ENCODE measurements at places on chromosomes 7 and 10.

- no peak for DNase-seq
Measured at GRCh38 chr7:98213888-98214810, 2.9 kb downstream of the BHLHA15 start.

- DNase-seq: no peak
Measured at GRCh38 chr10:103877861-103878260, 22.5 kb upstream of the SH3PXD2A start.

DNA sequence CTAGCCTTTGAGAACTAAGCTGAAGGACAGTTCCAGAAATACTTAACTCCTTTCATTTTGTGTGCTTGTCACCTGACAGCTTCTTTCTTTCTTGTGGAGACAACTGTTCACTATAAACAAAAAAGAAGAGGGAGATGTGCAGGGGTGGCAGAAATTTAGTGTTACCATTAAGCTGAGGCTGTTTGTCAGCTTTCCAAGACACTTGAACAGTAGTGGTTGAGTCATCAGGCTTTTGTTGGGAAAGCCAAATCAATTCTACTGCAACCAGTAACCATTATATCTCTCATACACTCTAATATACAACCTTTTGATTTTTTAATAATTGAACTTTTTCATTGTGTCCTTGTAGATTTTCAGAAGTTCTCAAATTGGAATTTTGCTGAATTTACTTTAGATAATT is 75.3 kb downstream of the POLL start:
- DNase-seq: peak; percentile 18

DNA sequence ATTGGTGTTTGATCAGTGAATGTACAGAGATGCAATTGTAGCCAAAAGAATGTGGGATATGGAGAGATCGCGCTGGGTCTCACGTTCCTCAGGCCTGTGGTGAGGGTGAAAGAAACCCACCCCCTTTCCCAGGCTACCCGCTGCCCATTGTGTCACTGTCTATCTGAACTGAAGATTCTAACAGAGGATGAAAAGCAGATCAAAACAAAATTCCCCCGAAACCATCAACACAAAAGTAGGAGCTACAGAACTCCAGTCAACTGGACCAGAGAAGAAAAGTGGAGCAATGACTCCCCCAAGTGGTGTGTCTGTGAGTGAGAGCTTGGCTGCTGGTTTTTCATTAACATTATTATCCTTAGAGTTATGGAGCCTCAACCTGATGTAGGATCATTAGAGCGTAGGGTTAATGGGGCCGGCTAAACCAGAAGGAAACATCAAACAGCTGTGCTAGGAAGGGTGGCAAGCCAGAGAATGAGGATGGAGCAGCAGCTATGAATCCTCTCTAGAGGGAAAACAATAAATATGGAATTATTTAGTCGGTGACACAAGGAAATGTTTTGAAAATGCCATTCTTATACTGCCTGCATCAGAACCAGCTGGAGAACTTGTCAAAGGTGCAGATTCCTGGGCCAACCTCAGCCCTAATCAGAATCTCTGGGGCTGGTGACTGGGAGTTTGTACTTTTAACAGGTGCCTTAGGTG is 38.3 kb downstream of the AKR1B1 start:
- peak; percentile 88 for DNase-seq

DNA sequence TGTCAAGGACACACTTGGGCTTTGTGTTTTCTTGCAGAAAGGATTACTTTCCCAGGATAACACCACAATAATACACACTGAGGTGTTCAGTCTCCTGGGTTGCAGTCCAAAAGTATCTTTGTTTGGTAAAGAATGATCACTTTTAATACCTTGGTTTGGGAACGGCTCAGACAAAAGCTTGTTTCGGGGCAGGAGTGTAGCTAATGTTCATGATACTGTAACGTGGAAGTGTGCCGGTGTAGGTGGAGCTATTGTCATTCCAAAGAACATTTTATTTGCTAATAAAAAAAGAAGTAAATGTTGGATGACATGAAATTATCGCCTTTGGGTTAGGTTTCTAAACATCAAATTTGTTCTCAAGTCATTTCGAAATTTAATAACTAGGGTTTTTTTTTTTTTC is 1.2 kb downstream of the EIF4H start:
- DNase-seq: peak; percentile 40

- DNase-seq: no peak
Measured at GRCh38 chr10:103733045-103733419, 122.3 kb downstream of the SH3PXD2A start.

DNA sequence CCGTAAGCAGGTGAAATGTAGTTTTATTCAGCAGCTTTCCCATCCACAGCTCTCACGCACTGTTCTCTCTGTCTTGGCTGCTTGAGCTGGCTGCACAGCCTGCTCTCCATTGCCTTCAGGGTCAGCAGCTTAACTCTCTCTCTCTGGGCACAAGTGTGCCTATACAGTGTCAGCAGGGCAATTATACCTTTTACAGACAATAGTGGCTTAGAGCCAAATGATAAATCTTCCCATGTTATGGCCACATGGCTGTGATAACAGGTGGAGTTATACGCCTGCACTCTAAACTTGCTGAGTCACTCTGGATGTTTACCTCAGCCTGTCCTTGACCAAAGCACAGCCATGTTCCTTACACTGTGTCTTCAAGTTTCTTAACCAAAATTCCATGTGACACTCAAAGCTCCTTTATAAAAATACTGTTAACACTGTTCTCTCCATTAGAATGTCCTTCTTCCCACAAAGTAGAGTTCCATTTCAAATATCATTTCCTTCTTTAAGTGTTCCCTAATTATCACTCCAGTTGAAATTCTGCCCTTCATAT is 6.1 kb downstream of the RNF133 start:
- DNase-seq: no peak

GRCh38 chr10:91589015-91589657 is 43.7 kb downstream of the PPP1R3C start:
- DNase-seq: peak; percentile 67

DNA sequence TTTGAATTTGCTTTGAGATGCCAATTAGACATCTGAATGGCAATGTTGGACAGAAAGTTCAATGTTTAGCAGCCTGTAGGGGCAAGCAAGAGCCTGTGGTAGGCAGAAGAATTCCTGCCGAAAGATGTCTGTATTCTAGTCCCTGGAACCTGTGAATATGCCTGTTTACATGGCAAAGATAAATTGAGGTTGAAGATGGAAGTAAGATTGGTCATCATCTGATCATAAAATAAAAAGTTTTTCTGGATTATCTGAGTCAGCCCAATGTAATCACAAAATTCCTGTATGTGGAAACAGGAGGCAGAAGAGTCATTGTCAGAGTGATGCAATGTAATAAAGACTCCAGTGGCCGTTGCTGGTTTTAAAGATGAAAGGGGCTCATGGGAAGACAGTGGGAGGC is 430.5 kb downstream of the MDFIC start:
- peak; percentile 68 for DNase-seq

GRCh38 chr10:50636618-50637579 is 13.1 kb upstream of the SGMS1 start:
- DNase-seq: no peak

DNA sequence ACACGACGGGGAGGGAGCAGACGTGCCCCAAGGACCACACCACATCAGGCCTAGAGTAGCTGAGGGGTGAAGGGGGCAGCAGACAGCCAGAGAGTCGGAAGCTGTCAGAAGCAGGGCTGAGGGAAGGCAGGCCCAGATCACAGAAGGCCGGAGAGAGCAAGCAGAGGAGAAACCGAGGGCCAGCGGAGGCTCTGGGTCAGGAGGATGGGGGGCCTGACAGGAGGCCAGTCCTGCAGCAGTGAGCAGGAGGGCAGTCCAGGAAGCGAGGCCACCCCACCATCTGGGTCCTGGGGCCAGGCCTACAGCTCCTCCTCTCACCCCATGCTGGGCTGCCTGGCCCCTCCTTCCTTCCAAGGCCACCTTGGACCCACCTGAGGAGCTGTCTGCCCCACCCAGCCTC is 20.3 kb downstream of the SLIT1 start:
- DNase-seq: no peak

GRCh38 chr7:25968205-25968993 is 183.6 kb upstream of the NFE2L3 start:
- DNase-seq: no peak

GRCh38 chr10:52437205-52437646 is 123.1 kb downstream of the DKK1 start:
- DNase-seq: no peak

DNA sequence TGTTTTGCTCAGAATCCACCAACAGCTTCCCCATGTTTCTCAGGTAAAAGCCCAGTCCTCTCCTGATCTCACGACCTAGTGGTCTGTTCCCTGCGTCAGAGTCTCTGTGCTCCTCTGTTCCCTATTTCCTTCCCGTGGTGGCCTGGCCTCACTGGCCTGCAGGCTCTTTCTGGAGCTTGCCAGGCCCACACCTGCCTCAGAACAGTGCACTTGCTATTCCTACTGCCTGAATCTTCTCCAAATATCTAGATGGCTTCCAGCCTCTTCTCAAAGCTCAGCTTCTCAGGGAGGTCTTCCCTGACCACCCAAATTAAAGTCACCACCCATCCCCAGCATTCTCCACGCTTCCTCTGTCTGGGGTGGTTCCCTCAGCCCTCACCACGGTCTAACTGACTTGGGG is 165.3 kb downstream of the USP6NL start:
- no peak for DNase-seq

GRCh38 chr10:131452926-131453720 is 141.6 kb upstream of the TCERG1L start:
- no peak for DNase-seq

DNA sequence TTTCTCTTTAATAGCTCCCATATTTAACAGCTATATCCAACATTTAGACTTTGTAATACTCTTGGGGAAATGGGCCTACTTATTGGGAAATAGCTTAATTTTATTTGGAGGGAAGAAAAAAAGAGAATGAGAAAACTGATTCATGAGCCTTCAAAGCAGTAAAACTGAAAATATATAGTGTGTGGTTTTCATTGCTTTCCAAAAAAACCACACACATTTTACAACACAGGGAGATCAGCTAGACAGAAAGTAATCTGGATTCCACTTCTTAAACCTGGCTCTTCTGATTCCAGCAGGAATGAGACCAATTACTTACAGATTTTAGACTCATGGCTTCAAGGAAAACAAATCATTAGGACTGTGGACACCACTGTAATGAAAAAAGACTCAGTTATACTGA is 48.7 kb downstream of the CH25H start:
- DNase-seq: peak; percentile 48

DNA sequence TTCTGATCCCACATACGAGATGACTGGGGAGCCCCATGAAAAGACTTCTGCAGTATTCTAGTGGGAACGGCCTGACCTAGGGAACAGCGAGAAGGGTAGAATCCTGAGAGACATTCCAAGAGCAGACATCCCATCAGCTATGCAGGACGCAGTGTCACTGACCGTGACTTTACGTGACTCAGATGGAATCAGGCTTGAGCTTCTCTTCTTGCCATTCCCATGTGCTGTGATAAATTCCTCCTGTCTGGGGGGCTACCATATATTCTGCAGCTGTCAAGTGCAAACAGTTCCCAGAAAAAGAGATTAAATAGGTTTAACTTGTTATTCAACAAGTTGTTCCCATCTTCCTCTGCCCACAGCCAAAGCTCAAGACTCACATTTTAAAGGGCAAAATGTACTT is 73.1 kb upstream of the PDE1C start:
- DNase-seq: no peak

- peak; percentile 61 for DNase-seq
Measured at GRCh38 chr7:139526578-139527544, 3.4 kb downstream of the CLEC2L start.

GRCh38 chr7:5526100-5526905 is 102.7 kb upstream of the TNRC18 start:
- peak; percentile 15 for DNase-seq

- DNase-seq: no peak
Measured at GRCh38 chr10:125531465-125531864, 151.5 kb downstream of the TEX36 start.

- DNase-seq: no peak
Measured at GRCh38 chr10:18233775-18234174, 93.6 kb downstream of the CACNB2 start.

GRCh38 chr10:46033602-46034011 is 3.2 kb upstream of the NCOA4 start:
- DNase-seq: peak; percentile 35

Measured in adipocyte (in vitro differentiated cells).